ENCODE measurements at places on chromosomes 12 and 14.

- DNase-seq = no peak
These were observed 69.9 kb upstream of the SLC38A4 start for GRCh38 chr12:46895726-46896125.

GRCh38 chr12:85782711-85783110, 53.5 kb downstream of the RASSF9 start:
- no peak for DNase-seq

GRCh38 chr14:27672047-27672446, 1074.2 kb upstream of the NOVA1 start:
- DNase-seq = no peak

GRCh38 chr14:67623114-67623513, 3.4 kb downstream of the ARG2 start:
- DNase-seq = no peak

- no peak for DNase-seq
These were observed at the start of gene MYO1H for GRCh38 chr12:109347589-109347988. Gene MYO1H (plus strand): TSS chr12:109347900. CDS start chr12:109347961, 61 bp downstream.

GRCh38 chr12:12724421-12725085, 7.4 kb downstream of the CDKN1B start:
- no peak for DNase-seq

- no peak for DNase-seq
These were observed 28.5 kb downstream of the PRIMA1 start for GRCh38 chr14:93759719-93760307.

- no peak for DNase-seq
These were observed 79.7 kb downstream of the EML1 start for GRCh38 chr14:99872786-99873440.

DNA sequence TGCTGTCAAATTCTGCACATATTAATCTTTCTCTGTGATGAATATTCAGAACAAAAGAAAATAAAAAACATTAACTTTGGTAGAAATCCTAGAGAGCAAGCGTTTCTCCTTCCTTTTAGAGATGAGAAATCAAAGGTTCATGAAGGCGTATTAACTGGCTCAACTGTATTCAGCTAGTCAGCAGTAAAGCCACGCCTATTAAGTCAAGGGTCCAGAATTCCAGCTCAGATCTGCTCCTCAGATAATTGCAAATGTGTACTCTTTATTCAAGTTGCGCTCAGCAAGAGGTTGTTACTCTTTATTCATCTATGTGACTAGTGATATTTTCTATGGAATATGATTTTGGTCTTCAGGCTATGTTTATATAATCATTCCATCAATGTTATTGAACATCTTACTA, 13.1 kb upstream of the POC1B start:
- no peak for DNase-seq

DNA sequence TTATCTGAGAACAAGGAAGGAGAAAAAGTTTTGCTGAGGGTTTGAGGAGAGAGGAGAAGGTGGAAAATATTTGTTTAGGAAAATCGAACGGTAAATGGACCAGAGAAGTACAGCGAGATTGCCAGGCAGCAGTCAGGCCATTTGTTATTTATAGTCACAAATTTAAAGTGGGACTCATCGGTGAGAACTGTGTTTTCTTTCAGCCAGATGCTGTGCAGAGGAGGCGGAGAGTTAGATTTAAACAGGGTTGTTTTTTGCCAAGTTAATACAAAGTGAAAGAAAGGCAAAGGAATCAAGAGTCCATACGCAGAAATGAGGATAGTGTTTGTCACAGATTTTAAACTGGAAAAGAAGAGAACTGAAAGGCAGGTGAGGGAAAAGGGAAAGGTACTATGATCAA, 200.6 kb upstream of the CNOT2 start:
- DNase-seq = no peak

GRCh38 chr12:64450711-64451486, 1.0 kb upstream of the TBK1 start:
- DNase-seq = no peak

DNA sequence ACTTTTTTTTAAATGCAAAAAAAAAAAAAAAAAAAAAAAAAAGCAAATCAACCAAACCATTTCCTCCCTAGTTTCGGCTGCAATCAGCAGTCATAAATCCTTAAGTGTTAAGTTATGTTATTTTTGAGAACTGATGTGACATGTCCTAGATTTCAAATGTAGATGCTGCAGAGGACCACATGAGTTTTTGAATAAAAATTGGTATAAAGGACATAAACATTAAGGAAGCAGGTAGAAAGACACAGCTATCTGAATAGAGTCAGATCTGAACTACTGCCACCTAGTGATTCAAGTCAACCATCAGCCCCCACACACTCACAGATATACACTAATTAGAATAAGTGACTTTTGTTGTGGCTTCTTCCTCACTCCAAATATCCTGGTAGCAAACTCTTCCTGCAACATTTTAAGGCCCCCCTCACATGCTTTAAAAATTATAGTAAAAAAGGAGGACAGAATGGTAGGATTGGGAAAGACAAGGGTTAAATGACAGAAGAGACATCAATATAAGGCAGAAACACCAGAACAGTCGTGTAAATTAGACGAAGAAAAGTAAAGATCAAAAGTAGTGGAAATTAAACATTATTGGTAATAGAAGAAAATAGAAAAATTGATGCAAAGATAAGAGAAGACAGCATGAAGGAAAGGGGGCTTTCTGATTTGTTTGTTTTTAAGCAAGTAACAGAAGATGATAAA, 394.5 kb upstream of the ATP2B1 start:
- no peak for DNase-seq

GRCh38 chr14:92458136-92459029, 55.2 kb upstream of the RIN3 start:
- DNase-seq = no peak

DNA sequence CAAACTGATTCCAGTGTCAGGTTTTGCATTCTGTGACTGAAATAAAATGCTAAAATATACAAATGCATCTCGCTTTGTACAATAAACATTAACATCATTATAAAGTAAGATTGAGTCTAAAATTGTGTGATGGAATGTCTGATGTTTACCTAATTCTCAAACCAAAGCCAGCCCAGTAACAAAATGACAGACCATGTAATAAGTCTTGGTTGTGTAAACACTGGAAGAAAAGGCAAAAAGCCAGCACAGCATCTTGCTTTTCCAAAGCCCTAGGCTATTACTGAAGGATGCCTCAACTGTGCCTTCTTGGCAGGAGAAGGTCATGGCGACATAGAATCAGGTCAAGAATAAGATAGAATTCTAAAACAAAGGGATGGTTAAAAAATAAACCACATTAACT, 169.6 kb downstream of the EGLN3 start:
- no peak for DNase-seq

GRCh38 chr14:94058674-94059138, 22.3 kb downstream of the DDX24 start:
- DNase-seq = no peak

DNA sequence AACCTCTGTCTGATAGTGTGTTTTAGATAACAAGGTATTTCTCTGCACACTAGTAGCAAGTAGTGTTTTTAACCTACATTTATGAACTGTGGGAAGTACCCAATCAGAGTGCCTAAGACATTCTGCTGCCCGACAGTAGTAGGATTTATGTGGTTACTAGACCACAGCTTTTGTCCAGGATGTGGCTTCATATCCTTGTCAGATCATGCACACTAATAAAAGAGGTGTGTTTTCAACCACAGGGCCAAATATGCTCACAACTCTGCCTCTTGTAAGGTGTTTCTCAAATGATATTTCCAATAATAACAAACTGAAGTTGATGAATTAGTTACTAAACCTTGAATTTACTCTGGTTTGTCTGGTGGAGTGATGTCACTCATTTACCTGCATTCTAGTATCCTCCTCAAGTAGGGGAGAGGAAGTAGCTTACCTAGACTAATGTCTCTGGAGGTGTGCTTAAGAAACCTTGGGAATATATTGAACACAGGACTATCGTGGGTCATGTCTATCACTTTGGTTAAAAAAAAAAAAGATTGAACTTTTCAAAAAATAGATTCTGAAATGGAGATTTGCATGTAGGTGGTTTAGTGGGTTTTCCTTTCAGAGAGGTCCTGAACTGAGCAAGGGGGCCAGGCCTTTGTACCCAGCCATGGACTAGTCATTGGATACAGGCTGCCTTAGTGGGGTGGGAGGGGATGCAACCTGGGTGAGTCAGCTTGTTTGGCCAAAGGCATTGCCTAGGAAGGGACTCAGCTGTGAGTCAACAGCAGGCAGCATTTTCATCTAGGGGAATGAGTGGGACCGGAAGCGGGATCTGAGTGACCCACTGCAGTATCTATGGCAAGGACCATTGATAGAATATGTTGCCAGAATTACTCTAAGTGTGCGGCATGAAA, 14.1 kb downstream of the FBXW8 start:
- no peak for DNase-seq

- peak; percentile 73 for DNase-seq
These were observed 113.7 kb upstream of the NCOR2 start for GRCh38 chr12:124680863-124681778.

DNA sequence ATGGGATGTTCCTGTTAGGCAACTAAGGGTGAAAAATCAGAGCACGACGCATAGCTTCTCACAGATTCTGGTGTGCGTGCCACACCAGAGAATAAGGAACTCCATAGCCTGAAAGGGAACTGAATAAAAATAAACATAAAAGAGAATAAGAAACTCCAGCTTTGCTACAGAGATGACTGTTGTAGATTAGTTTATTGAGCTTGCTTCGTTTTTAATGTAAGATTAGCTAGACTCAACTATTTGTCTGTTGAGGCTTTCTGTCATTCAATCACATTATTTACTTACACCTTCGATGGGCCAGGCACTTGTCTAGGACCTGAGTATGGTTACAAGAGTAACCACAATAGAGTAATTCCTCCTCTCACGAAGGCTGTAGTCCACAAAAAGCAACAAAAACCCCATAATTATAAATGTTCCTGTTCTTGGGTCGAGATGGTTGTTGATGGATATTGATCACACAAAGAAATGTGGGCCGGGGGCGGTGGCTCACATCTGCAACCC, 807 bp upstream of the ZCCHC8 start:
- no peak for DNase-seq

DNA sequence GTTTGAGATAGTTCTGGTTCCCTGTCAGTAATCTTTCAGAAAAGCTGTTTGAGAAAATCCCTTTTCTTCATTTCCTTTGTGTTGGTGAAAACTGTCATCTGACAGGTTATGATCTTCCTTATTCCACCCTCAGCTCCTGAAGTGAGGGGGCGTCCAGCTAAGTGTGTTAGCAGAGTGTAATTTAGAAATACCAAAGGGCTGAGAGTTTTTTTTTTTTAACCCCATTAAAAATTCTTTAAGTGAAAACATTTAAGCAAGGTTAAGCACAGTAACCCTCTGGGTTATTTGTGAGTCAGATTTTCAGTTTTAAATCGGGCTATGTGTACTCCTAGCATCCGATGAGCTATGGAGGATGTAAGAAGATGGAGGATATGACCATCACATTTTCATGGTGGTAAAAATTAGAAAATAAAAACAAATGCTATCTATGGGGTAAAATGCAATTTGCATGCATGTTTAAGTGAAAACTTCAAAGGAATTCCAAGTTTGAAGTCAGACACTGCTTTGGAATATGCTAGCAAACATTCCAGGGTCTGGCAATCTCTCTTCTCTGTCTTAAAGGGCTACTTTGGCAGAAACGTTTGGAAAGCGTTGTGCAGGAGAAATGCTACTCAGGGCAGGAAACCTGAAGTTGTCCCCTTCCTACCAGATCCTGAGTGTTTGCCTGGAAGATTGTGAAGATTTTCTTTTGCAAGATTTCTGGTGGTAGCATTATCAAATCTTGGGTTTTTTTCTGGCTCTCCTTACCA, 197.0 kb upstream of the PRICKLE1 start:
- DNase-seq = no peak

DNA sequence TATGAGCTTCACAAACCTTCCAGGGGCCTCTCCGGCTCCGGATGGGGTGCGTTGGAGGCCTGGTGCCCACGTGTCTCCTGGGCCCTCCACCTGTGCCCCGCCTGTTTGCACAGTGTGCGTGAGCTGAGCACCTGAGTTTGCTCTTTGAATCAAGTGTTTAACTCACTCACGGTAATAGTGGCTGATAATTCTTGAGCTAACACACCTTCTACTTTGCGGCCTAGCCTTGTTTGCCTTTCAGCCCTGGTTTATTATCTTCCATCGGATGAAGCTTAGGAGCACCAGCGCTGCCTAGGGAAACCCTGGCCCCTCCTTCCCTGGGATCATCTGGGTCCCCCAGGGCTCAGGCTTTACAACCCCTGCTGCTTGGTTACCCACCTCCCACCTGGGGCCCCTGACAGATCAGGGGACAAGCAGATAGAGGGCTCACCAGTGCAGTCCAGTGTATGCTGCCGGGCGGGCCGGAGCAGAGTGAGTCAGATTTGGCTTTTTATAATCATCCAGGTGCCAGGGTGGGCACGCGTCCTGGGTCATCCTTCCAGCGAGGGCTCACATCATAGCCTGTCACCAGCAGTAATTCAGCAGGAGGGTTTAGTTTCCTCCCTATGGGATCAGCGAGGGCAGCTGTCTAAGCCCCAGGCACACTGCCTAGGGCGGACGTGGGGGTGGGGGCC, 62.8 kb upstream of the RFLNA start:
- no peak for DNase-seq

- DNase-seq = no peak
These were observed 230.1 kb downstream of the FOXN3 start for GRCh38 chr14:89186856-89187376.

DNA sequence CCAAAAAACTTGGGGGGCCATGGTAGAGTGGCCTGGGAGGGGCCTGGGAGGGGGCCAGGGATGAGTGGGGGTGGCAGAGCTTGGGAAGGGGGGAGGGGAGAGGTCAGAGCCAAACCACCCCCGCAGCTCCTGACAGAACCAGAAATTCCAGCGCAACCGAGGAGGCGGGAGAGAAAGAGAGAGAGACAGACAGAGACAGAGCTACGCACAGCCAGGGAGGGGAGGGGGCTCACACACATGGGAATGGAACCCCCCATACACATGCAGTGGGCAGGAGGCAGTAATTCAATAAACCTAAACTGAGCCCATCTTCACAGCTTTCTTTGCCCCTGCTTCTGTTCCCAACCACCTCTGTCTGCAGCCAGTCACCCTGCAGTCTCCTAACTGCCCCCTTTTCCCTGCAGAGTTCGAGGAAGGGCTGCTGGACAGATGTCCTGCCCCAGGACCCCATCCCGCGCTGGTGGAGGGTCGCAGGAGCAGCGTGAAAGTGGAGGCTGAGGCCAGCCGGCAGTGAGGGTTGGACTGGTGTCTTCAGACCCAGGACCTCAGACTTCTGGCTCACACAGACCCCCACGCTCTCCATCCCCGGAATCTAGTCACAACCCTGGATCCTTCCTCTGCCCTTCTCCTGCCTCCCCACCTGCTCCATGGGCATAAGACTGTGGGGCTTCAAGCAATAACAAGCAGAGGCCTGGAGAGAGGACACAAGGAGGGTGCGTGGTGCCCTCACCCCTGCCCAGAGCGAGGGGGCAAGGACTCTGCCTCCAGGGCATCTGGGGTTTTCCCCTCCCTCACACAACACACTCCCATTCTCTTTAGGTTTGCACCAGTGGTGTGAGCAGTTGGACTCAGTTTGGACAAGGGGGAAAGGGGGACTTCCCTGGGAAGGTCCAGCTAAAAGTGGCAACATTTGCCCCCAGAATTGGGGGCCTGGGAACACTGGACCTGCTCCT, 5.6 kb downstream of the NAB2 start:
- DNase-seq = no peak

- no peak for DNase-seq
These were observed 145.2 kb downstream of the PRIMA1 start for GRCh38 chr14:93643127-93643526.

All from smooth muscle cell of the brain vasculature (primary cell).